ENCODE measurements at places on chromosomes 6 and 20.

GRCh38 chr20:34475979-34476736, 40.1 kb upstream of the DYNLRB1 start:
- peak; percentile 51 for DNase-seq

DNA sequence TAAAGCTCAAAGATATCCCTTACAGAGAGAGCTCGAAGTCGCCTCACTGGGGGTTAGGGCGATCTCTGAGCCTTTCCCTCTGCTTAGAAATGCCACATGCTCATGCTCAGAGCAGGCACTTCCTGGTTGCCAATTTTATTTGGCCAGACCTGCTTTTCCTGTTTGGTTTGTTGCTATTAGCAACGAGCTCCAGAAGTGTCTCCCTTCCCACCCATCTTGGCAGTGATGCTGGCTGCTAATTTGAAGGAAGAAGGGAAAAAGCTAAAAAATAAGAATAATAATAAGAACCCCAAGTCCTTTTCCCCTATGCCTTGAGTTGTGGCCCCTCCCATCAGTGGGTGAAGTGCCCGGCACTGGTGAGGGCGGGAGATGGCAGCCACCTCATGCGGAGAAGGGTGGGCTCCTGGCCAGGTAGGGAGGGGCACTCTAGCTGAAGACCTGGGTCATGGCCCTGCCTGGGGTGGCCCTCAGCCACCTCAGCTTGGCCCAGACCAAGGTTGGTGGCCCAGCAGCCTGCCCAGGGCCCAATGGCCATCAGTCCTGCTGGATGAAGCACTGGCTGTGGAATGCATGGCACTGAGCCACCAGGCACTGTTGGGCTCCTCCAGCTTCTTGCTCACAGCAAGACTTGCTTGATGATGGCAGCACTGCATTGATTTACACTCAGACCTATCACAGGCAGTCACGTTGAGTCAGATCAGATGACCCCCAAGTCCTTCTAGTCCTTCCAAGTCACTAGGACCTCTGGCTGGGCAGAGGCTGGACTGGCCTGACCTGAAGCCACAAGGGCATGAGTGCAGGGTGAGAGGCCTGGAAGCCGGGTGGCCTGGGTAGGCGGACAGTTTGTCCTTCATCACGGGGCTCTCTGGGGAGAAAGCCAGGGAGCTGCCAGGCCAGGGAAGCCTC, 79.0 kb downstream of the SYNJ2 start:
- DNase-seq, result no peak

DNA sequence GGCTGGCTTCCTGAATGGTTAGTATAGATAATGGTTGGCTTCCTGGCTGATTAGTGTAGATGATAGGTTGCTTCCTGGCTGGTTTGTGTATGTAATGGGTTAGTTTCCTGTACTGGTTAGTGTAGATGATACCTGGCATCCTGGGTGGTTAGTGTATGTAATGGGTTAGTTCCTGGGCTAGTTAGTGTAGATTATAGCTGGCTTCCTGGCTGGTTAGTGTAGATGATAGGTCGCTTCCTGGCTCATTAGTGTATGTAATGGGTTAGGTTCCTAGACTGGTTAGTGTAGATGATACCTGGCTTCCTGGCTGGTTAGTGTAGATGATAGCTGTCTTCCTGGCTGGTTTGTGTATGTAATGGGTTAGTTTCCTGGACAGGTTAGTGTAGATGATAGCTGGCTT, 200.3 kb downstream of the TAF4 start:
- no peak for DNase-seq

GRCh38 chr20:21019814-21020658, 86.1 kb downstream of the LINC00237 start:
- no peak for DNase-seq

GRCh38 chr6:2502096-2502997, 248.4 kb downstream of the MYLK4 start:
- DNase-seq, result no peak

GRCh38 chr6:161882196-161882765, 608.4 kb upstream of the AGPAT4 start:
- no peak for DNase-seq

DNA sequence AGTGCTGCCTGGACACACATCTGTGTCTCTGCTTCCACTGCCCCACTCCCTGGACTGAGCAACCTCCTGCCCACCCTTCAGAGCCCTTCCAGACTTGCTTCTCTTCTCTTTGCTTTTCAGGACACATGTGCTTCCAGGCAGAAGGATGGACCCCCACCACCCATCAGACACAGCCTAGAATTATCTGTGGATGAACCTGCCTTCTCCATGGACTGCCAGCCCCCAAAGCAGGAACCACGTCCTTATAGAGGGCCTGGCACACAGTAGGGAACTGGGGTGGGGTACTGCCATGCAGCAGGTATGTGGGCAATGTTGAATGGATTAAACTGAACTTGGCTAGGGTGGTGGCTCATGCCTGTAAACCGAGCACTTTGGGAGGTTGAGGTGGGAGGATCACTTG, 3.6 kb downstream of the KIAA1755 start:
- DNase-seq, result no peak

- no peak for DNase-seq
Observed at GRCh38 chr20:21280522-21281016, 22.6 kb upstream of the XRN2 start.

DNA sequence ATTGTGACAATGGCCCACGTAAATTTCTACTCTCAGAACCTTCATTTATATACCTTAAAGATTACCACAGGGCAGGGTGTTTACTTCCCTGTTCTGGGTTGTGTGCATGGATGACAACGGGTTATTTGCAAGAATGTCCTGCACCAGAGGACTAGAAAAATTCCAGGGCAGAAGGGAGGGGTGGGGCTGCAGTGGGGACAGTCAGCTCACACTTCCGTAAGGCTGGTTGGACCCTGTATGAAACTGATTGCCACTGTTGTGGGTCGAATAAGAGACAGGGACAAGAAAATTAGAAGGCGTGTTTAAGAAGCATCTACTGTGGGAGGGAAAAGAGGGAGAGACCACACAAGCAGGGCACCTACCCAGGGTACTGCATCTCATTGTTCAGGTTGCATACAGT, 96.5 kb downstream of the SNAP25 start:
- no peak for DNase-seq

DNA sequence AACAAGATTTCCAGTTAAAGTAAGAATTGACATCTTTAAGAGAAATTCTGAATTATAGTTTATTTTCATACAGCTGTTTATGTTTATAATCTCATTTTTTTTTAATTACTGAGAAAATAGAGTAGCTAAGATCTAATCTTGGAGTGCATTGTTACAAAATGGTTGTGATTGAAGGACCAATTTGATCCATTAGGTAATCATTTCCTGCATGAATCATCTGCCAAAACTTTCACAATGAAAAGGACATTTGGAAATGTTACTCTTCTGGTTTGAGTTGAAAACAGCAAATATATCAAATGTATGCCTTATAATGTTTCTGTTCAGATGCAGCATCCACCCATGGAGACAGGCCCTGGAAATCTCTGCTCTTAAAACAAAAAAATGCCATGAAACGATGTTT, 19.0 kb downstream of the TUBB2A start:
- no peak for DNase-seq

- DNase-seq, result no peak
Observed at GRCh38 chr20:44765701-44766347, 20.2 kb downstream of the KCNK15 start.

GRCh38 chr6:7454696-7455358, 65.2 kb downstream of the RIOK1 start:
- DNase-seq, result no peak

- no peak for DNase-seq
Observed at GRCh38 chr6:24699521-24700359, 19.2 kb downstream of the C6orf62 start.

GRCh38 chr20:2524709-2525506, 11.5 kb upstream of the TMC2 start:
- peak; percentile 54 for DNase-seq

- no peak for DNase-seq
Observed at GRCh38 chr6:79377047-79377446, 142.6 kb upstream of the HMGN3 start.

DNA sequence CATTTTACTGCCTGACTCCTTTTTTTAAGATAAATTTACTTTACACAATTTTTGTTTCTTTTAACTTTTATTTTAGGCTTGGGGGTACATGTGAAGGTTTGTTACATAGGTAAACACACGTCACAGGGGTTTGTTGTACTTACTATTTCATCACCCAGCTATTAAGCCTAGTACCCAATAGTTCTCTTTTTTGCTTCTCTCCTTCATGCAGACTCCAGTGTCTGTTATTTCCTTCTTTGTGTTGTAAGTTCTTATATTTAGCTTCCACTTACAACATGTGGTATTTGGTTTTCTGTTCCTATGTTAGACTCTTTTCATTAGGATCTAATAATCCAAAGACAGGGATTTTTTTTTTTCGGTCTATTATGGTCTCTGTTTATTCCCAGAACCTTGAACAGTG, 83.5 kb upstream of the CCN6 start:
- no peak for DNase-seq

DNA sequence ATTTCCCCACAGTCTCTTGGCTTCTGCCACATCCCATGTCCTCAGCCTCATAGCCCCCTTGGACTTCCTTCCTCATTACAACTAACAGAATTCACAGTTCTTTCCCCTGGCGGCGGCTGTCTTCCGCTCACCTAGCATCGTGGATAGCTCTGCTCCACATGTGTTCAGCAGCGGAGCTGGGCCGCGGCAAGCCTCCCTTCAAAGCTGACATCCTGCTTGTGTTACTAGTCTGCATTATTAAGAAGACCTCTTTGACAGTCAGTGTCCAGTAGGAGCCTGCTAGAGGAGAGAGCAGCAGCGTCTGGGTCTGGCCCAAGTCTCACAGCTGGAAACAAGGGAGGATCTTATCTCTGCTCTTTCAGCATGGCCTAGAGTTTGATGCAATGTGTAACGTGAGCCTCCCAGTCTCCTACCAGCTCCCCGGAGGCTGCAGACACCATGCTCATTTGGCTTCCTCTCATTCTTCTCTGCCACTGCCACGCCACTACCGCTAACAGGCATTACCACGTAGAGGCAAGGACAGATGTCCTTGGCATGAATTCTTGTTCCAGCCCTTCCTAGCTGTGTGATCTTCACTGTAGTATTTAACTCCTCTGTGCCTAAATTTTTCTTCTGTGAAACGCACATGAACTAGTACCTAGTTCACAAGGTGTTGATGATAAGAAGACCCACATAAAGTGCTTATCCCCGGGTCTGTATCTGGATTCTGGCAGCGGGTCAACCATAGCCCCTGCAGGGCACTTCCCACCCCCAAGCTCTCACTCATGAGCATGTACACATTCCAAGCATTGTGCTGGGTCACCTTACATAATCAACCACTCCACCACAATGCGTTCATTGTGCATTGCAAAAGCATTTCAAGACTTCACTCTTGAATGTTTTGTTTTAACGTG, 107.1 kb upstream of the BACH2 start:
- no peak for DNase-seq

DNA sequence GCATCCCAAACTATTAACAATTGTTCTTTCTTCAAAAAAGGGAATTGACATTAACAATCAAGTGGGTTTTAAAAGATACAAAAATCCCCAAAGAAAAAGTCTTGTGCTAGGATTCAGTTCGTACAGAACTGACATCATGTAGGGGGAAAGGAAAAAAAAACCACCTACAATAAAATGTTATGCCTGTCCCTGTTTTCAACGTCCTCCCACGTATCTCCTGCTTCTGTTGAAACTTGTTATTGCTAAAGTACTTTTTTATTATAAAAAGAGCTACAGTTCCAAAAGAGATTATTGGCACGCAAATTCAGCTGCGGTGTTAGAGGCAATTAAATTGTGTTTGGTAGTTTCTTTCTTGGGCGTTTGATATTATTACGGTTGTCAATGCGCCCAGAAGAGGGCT, 102.8 kb upstream of the PHACTR1 start:
- DNase-seq, result no peak

- DNase-seq, result no peak
Observed at GRCh38 chr20:20277894-20278335, 90.0 kb upstream of the INSM1 start.

DNA sequence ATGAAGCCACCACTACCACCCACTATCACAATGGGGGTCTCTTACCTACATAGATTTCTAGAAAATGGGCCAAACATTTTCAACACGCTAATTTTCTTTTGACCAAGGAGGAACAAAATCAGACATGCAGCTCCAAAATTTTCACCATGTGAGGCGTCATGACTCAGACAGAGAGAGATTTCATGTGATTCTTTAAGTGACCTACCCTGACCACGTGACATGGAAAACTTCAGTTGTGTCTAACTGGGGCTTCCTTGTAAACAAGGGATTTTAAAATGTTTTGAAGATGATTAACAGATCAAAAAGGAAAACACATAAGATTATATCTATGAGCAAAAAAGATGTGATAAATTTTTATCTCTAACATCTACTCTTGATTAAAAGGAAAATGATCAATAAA, 199.2 kb downstream of the TBXT start:
- DNase-seq, result no peak

GRCh38 chr6:113930183-113930582, 40.8 kb downstream of the HDAC2 start:
- DNase-seq, result no peak

DNA sequence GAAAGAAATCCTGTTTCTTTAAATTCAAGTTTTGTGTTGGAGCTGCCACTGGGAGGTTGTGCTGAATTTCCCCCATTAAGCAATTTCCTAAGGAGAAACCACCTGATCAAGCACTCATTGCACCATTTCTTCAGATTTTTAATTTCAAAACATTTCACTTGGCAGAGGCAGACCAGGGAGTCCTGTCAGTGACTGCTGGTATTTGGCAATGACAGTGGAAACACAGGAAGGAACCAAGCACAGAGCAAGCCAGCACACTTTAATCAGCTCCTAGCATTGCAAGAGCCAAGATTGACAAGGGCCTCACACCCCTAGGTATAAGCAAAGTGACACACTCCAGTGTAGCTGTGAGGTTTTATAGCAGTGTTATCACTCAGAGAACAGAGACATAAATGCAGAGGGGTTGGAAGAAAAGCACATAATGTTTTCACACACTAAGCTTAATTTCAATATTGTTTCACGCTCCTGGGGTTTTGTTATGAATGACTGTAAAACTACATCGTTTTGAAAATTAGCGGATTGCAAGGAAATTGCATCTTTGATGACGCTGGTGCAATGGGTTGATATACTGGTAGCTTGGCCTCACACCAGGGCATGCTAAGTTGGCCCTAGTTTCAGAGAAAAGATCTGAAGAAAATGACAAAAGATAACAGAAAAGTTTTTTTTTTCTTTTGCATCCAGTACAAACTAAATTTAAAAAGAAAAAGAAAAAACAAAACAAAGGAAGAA, 768.4 kb downstream of the TFAP2A start:
- DNase-seq, result no peak

DNA sequence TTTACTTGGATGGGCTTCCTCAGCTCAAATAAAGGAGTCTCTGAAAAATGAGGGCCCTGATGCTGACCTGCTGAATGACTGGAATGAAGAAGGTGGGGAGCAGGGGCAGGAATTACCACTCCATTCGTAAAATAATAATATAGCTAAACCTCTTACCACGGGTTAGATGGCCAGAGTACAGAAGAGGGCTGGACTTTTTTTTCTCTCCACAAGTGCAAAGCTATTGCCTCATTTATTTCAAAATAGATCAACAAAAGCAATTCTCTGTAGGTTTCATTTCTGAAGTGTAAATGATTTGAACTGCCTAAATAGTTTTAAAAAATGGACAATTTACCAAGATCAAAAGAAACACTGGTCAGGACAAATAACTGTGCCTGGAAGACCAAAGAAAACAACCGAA, 256.7 kb downstream of the KIF16B start:
- DNase-seq, result no peak

- no peak for DNase-seq
Observed at GRCh38 chr20:6683021-6683977, 84.2 kb upstream of the BMP2 start.

GRCh38 chr6:30721198-30722024, 1.3 kb downstream of the TUBB start:
- DNase-seq, result peak; percentile 92
